ENCODE measurements at places on chromosomes 3 and 15.

DNA sequence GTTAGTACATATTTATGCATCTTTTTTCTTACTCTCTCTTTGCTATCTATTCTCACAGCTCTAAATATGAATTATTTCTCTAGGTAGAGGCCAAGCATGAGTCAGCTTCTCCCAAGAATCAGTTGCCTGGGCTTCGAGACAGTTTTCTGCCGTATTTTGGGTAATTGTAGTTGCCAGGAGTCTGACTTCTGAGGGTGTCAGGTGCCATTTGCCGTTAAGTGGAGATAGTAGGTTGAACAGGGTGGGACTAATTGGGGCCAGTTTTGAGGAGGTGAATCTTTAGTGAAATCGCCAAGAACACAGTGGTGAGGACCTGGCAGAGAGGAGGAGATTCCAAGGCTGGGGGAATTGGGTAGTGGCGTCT is 7.8 kb upstream of the NRROS start:
- no peak for DNase-seq

GRCh38 chr15:75455424-75455981 is 4.0 kb upstream of the SIN3A start:
- DNase-seq: peak; percentile 68

GRCh38 chr15:70113304-70113700 is 15.6 kb upstream of the TLE3 start:
- no peak for DNase-seq

- DNase-seq: no peak
Measured at GRCh38 chr3:111700054-111700453, 104.9 kb upstream of the ZBED2 start.

- DNase-seq: no peak
Measured at GRCh38 chr15:55334371-55334770, 15.3 kb downstream of the PIGB start.

DNA sequence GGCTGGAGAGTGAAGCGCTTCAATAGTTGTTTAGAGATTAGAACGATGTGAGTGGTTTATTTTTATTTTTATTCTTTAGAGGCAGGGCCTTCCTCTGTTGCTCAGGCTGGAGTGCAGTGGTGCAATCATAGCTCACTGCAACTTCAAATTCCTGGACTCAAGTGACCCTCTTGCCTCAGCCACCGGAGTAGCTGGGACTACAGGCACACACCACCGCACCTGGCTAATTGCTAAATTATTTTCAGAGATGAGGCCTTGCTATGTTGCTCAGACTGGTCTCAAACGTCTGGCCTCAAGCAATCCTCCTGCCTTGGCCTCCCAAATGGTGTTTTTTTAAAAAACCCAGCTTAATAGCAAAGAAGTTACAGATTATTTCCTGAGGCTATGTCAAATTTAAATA is 29.0 kb downstream of the PPARG start:
- no peak for DNase-seq

GRCh38 chr3:159187232-159187631 is 385.4 kb downstream of the MFSD1 start:
- no peak for DNase-seq

DNA sequence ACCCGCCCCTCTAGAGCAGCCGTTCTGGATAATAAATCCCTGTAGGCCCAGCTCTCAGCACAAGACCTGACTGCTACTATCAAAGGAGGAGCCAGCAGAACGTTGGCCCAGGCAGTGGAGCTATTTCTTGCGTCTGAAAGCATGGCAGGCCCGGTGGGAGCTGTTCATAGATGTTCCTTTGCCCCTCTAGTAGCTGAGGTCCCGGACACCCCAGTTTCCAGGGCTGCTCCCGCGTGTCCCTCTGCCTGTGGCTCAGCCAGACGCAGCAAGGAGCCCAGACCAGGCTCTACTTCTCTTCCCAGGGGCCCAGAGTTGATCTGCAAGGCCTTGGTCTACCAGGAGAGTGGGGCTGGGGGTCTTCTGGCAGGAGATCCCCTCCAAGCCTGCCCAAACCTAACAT is 76.1 kb downstream of the FAM174B start:
- DNase-seq: no peak

DNA sequence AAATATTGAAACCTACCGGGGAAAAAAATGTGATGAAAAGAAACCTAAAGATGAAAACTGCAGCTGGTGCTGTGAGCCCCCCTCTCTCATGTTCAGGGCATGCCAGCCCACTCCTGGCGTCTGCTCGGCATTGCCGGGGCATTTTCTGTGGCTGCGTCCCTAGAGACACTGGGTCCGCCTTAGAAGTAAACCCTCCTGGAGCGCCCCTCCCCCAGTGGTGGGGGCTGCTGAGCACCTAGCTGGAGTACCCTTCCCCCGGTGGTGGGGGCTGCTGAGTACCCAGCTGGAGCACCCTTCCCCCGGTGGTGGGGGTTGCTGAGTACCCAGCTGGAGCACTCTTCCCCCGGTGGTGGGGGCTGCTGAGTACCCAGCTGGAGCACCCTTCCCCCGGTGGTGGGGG is 24.5 kb upstream of the GABRA5 start:
- DNase-seq: no peak

- no peak for DNase-seq
Measured at GRCh38 chr3:125006291-125006731, 49.5 kb downstream of the HEG1 start.

- DNase-seq: no peak
Measured at GRCh38 chr15:99951511-99951910, 218.3 kb upstream of the LYSMD4 start.

DNA sequence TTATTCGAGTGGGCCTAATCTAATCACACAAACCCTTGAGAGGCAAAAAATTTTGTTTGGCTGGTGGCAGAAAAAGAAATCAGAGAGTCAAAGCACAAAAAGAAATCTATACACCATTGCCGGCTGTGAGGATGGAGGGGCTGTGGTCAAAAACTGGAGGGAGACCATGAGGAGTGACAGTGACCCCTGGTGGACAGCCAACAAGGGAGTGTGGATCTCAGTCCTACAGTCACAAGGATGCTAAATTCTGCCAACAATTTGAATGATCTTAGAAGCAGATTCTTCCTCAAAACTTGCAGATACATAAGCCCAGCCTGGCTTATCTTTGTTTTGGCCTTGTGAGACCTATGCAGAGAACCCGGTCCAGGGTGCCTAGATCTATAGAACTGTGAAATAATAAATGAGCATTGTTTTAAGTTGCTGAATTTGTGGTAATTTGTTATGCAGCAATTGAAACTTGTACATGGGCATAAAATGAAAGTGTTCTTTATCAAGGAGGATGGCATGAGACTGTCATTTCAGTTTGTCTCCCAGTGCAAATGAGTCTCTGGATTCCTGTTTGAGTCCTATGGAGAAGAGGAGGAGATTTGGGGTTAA is 103.0 kb upstream of the ARHGEF26 start:
- peak; percentile 39 for DNase-seq

- DNase-seq: peak; percentile 64
Measured at GRCh38 chr3:127457094-127457475, 133.4 kb downstream of the TPRA1 start.

DNA sequence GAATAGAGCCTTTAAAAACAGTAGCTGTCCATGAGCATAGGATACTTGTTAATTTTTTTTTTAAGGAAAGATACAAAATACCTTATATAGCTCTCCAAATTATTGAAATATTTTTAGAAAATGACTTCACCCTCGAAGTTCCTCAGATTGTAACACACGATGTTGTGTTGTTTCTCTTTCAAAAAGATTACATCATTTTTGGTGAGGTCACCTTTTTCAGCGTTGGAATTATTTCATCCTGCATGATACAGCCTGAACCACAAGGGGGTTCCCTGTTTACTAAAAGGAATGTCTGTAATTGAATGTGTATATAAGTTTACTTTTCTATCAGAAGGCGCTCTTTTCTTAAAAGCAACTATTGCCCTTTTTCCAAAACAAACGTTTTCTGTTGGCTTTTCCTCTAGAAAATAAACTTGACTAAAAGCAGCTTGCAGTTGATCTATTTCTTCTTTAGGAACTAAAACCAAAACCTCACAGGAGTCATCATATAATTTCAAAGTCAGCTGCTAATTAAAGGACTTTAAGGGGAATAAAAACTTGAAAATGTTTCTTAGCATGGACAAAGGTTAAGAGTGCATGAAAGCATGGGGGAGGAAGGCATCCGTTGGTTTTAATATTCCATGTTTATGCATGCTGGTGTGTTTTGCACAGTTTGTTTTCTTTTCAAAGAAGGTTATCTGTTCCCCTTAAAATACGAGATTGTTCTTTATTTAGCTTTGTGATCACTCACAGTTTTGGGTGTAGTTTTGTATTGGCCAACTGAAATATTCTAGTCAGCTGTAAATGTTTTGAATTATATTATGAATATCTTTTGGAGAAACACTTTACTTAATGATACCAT is 29.4 kb downstream of the LYSMD4 start:
- DNase-seq: peak; percentile 89

- DNase-seq: no peak
Measured at GRCh38 chr15:60000113-60000823, 3.8 kb upstream of the FOXB1 start.

DNA sequence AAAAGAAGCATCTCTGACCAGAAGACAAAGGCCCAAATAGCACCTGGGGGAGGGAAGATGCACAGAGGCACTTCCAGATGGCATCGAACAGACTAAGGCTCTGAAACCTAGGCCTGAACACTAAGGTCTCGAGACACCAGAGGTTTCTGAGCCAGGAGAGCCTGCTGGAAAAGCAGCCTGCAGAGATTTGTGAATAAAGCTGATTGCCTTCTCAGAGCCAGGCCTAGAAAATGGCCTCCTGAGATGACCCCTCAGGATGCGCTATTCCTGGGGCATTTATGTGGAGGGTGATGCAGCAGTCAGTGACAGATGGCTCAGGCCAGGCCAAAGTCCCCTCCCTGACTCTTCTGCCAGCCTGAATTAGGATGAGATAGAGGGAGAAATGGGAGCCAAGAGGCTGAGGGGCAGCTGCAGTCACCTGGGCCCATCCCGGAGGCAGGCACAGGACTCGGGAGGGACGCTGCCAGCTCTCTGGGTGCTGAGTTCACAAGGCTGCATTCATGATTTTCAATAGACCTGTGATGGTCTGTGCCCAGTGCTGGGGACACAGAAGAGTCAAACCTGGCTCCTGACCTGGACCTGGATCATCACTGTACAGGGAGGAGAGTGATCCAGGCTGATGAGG is 6.9 kb downstream of the PRSS50 start:
- DNase-seq: no peak

DNA sequence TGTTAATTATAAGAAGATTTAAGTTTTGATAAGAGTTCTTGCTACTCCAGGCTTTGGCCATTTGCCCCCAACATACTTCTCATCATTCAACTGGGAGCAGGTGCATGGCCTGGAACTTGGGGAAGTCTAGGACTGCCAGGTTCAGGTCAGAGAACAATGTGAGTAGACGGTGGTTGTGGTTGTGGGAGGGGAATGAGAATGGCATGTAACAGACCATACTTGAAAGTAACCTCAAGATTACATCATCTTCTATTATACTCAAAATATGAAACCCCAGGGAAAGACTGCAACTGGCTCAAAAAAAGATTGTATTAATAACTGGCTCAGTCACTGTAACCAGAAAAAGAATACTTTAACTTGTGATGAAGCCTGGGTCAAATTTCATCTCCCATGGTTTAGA is 364.9 kb upstream of the DPPA4 start:
- peak; percentile 88 for DNase-seq

GRCh38 chr3:45546716-45547701 is 47.5 kb upstream of the LIMD1 start:
- DNase-seq: no peak

DNA sequence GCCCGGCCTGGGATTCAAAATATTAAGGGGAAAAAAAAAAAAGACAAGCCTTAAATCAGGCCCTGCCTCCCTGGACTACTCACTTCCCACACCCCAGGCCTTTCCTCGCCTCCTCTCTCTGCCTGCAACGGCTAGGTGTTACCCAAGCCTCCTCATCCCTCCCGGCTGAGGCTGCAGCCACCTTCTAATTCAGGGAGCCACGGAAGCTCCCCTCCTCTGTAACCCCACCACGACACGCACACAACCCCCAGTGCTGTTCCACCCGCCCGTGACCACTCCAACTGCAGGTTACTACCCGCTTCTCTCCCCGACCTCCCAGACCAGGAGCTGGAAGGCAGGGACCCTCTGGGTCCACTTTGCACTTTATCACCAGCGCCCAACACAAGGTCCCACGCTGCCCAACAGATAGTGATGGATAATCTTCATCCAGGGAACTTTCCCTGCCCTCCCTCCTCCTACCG is 936 bp downstream of the KIF7 start:
- DNase-seq: no peak

DNA sequence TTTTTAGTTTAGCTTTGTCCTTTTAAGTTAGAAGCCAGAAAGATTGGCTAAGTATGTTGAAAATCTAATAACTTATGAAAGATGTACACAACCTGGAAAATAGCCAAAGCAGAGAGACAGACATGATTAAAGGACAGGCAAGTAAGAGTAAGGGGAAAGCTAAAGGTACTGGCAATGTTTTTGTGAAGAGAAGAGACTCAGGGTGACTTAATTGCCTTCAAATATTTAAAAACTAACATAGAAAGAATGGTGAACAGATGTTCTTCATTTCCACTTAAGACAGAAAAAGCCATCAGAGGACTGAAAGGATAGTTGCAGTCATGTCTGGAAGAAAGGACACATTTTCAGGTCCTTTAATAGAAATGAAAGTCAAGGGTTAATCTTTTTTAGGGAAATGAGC is 68.8 kb downstream of the ZNF385D start:
- DNase-seq: no peak

Data from brain microvascular endothelial cell (primary cell).